ENCODE measurements at places on chromosomes 1 and 21.
A peak's percentile ranks its signal among the peaks of the same experiment; 100 is the strongest.

DNA sequence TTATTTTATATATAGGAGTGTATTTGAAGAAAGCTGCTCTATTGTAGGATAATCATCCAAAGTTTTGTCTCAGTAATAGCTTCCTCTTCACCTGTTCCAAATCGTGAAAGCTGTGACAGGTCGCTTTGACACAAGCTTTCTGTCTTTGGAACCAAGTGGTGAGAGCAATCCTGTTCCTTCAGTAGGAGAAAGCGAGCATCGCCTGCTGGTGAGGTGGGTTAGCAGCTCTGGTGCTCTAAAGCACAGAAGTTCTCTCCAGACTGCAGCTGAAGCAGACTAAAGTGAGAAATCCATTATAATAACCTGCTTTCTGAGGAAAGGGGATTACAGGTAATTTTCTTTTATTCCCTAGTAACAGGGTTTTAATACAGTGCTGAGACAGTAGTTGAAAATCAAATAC lies 803.8 kb downstream of the ADGRL2 start:
- H3K4me1 ChIP-seq: no peaks in the 10 kb centered on the region
- H3K27ac ChIP-seq: no peak overlapping the region
- H3K27me3 ChIP-seq: no peaks in the 10 kb centered on the region

DNA sequence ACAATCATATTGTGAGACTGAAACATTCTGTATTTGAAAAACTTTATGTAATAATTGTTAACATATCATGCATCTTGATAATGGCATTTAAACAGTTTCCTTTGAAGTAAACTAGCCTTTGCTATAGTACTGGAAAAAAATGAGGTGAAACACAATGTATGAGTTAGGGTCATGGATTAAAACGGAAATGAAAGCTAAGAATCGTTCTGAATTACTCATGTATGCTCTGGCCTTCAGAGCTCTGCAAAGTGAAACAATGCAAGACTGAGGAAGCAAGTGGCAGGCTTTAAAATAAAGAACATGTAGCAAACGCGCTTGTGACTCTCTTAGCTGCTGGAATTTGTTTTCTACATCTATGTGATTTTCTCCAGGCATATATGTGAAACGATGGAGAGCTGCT lies 317.1 kb downstream of the DPYD start:
- H3K36me3 ChIP-seq: no peaks in the 10 kb centered on the region
- no peak for DNase-seq
- no peaks in the 10 kb centered on the region for H3K4me1 ChIP-seq
- H3K4me3 ChIP-seq: no peak overlapping the region
- no peak overlapping the region for H3K27ac ChIP-seq
- H3K27me3 ChIP-seq: no peaks in the 10 kb centered on the region

- no peak overlapping the region for H3K27ac ChIP-seq
- no peak for DNase-seq
- no peak overlapping the region for H3K4me3 ChIP-seq
- H3K36me3 ChIP-seq: no peaks in the 10 kb centered on the region
These were observed 60.7 kb downstream of the ACBD3 start for GRCh38 chr1:226125831-226126230.

GRCh38 chr1:17040135-17040534 lies 13.7 kb downstream of the SDHB start:
- H3K27ac ChIP-seq: no peak overlapping the region
- H3K36me3 ChIP-seq: peaks cover 34% of the 10 kb centered on the region
- no peaks in the 10 kb centered on the region for H3K27me3 ChIP-seq
- DNase-seq: no peak
- H3K4me1 ChIP-seq: peaks cover 4% of the 10 kb centered on the region

DNA sequence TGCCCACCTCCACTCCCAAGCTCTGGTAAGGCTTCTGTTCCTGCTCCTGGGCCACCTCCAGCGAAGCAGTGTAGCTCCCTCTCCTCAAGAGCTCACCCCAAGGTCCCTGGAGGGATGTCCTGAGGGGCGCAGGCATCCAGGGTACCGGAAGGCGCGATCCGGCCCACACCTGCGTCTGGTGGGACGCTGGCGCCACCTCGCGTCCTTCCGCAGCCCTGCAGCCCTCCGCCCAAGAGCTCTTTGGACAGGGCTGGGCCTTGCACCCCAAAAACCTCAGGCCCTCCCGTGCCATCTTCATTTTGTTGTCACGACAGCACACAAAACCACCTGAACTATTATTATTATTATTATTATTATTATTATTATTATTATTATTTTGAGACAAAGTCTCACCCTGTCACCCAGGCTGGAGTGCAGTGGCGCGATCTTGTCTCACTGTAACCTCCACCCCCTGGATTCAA lies 49.2 kb upstream of the PAX7 start:
- no peak overlapping the region for H3K4me3 ChIP-seq
- H3K36me3 ChIP-seq: no peaks in the 10 kb centered on the region
- H3K27ac ChIP-seq: no peak overlapping the region
- H3K4me1 ChIP-seq: no peaks in the 10 kb centered on the region
- DNase-seq: peak; percentile 58

DNA sequence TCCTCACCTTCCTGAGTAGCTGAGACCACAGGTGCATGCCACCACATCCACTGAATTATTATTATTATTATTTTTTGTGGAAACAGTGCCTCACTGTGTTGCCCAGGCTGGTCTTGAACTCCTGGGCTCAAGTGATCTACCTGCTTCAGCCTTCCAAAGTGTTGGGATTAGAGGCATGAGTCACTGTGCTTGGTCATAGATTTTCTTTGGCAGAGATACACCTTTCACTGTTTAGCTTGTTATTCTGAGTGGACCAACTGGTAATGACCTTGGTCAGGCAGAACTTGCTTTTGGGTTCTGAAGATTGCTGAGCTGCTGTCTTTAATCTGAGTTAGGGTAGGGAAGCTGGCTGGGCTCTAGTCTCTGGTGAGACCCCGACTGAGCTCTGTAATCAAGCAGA lies 66.8 kb downstream of the DNAH14 start:
- no peaks in the 10 kb centered on the region for H3K36me3 ChIP-seq
- no peak overlapping the region for H3K27ac ChIP-seq
- no peaks in the 10 kb centered on the region for H3K27me3 ChIP-seq
- no peak overlapping the region for H3K4me3 ChIP-seq
